Smooth muscle cell of the coronary artery (primary cell): ENCODE measurements at places on chromosomes 4 and X. TPM values are rescaled to one million over a fixed set of nuclear protein-coding genes. Genes with fewer than 3 reads are reported as not detected.

PDZD4 gene
- total RNA-seq: 0.08 and 1.1 TPM in 2 replicates

ZNF674 gene
- total RNA-seq: 5.0 and 8.3 TPM in 2 replicates

C4orf36 gene
- 0.53 and 2.8 TPM in 2 replicates for total RNA-seq

MAGEE2 gene
- not detected in 2 replicates for total RNA-seq

ZMAT1 gene
- total RNA-seq: 0.12 and 0.30 TPM in 2 replicates

PRRG3 gene
- 2.1 TPM in 1 of 2 replicates, not detected in the other for total RNA-seq

SSX2 gene
- not detected in 2 replicates for total RNA-seq
